ENCODE measurements at places on chromosomes 2 and 18. TPM values are rescaled to one million over a fixed set of nuclear protein-coding genes. Genes with fewer than 3 reads are reported as not detected.

TAF4B gene
- total RNA-seq: 5.6 TPM

DNA sequence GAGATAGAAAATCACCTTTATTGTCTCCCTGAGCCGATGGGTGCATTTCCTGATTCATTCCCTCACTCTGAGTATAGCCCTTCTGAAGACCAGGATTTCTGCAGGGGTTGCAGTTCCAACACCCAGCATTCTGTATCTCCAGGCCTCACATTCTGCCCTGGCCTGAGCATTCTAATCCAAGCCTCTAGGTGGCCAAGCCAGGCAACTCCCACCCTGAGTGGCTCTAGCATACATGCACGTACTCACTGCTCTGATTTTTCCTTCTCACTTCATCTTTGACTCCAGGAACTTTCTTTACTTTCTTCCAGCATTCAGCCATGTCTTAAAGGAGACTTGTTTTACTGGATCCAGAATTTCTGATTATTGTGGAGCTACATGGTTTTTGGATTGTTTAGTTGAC, 100.7 kb upstream of the STK39 start:
- DNase-seq: no peak

DNA sequence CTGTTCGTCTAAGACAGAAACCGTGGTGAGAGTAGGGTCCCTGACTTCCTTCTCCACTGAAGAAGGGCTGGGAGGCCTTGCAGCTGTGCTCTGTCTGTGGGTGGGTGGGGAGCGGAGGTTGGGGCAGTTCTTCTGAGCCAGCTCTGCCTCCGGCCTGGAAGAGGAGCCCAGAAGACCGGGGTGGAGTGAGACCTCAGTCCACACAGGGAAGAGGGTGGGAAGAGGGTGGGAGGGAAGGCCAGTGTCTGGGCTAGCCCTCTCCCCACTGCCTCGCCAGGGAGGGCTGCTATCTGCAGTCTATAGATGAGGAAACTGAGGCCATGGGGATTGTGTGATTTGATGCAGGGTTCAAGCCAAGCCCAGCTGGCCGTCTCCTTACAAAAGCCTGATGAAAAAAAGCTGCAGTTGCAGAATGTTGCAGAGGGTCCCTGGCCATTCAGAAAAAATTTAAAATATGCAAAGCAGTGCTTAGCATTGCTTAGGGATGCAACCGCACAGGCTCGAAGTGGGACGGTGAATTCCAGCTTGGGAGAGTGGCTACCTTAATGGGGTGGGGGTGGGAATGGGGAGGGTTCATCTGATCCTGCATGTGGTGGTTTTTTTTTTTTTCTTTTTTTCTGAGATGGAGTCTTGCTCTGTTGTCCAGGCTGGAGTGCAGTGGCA, 181.6 kb upstream of the HS6ST1 start:
- no peak for DNase-seq

DNA sequence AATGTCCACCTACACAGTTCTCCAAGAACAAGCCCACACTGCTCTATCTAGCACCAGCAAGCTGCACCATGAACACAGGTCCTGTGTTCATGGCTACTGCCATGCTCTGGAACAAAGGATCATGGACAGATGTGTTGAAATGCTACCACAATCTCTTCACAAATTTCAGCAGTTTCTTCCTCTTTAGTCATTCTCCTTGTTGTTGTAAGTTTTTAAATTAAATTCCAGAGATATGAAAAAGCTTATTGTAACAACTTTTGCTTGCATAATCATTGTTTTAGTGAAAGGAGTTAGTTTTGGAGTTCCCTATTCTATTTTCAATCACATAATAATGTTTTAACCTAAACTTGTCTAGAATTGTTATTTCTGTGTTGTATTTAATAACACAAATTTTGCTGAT, 17.2 kb upstream of the NAPG start:
- DNase-seq: no peak

- DNase-seq: no peak
Observed at GRCh38 chr2:205451901-205452512, 230.3 kb upstream of the NRP2 start.

DNA sequence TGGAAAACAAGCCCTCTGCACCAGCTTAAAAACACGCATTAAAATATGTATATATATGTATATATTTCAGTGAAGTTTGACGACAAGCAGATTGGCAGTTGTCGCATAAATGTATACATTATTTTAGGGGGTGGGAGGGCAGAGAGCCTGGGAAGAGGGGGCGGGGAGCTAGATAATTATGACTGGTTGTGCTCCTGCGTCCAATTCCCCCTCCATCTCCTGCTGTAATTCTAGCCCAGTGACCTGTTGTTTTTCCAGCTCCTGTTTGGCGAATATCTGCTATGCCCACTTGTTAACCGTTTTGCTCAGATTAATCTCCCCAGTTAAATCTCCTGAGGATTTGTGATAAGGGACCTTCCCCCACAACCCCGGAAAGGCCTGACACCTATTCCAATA, 656 bp downstream of the UNC80 start:
- no peak for DNase-seq
